Activated CD4-positive, alpha-beta T cell treated with anti-CD3 and anti-CD28 coated beads for 24 hours (primary cell): ENCODE measurements at places on chromosomes 13 and 19.

- DNase-seq = no peak
Observed at GRCh38 chr13:73421310-73421912, 362.6 kb downstream of the KLF5 start.

- no peak for DNase-seq
Observed at GRCh38 chr19:55041244-55041626, 3.2 kb upstream of the GP6 start.

GRCh38 chr13:33865945-33866344 is 48.0 kb downstream of the RFC3 start:
- no peak for DNase-seq

DNA sequence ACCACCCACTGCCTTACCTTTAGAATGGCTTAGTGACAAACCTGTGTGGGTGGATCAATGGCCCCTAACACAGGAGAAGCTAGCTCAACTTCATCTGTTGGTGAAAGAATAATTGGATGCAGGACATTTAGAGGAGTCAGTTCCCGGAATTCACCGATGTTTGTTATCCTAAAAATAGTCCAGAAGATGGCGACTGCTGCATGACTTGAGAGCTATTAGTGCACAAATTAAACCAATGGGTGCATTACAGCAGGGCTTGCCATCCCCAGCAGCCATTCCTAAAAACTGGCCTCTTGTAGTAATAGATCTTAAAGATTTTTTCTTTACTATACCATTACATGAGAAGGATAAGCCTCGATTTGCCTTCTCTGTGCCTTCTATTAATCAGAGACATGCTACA is 46.8 kb upstream of the ZNF726 start:
- DNase-seq = no peak

DNA sequence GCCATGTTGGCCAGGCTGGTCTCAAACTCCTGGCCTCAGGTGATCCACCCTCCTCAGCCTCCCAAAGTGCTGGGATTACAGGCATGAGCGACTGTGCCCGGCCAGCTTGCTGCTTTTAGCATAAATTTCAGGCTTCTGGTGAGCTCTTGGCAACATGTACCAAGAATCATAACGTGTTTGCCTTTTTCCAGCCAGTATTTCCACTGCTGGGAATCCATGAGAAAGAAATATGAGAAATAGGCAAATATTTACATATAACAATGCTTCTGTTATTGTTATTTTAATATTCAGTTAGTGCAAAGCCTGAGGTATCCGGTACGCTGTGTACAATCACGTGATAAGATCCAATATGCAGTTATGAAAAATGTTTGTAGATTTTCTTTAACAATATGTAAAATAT is 29.2 kb upstream of the CERS4 start:
- DNase-seq = no peak

GRCh38 chr13:51818781-51819511 is 15.0 kb upstream of the DHRS12 start:
- peak; percentile 42 for DNase-seq

GRCh38 chr19:56838909-56839651 is 1.4 kb downstream of the PEG3 start:
- no peak for DNase-seq

- no peak for DNase-seq
Observed at GRCh38 chr19:38082256-38083118, 141.5 kb downstream of the DPF1 start.

GRCh38 chr13:98252931-98253470 is 75.9 kb upstream of the RNF113B start:
- DNase-seq = no peak

DNA sequence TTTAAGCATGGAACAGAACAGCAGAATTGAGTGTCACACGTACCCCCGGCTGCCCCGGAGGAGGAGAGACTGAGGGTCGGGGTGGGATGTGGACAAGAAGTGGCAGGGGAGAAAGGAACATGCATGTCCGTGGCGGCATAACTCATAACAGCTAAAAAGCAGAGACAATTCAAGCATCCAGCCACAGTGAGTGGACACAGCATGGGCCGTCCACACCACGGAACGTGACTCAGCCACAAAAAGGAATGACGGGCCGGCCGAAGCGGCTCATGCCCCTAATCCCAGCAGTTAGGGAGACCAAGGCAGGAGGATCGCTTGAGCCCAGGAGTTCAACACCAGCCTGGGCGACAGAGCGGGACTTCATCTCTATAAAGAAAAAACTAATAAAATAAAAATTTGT is 7.6 kb downstream of the DOHH start:
- DNase-seq = no peak
